ENCODE measurements at places on chromosomes 16 and 17.

DNA sequence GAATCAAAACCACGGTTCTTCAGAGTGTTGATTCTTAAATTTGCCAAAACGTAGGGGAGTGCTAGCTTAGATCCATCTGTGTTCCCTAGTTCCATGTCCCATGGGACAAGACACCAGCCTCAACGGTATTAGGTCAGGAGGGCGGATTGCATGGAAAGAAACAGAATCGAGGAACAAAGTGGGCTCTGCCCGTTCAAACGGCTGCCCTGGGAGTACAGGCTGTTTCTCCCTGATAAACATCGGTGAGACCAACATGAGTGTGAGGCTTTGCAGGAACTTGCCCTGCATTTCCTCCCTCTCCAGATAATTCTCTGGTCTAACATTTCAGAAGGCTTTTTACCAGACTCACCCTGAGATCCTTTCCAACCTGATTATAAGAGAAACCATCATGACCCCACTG is 82.2 kb downstream of the MRM3 start:
- DNase-seq: no peak

DNA sequence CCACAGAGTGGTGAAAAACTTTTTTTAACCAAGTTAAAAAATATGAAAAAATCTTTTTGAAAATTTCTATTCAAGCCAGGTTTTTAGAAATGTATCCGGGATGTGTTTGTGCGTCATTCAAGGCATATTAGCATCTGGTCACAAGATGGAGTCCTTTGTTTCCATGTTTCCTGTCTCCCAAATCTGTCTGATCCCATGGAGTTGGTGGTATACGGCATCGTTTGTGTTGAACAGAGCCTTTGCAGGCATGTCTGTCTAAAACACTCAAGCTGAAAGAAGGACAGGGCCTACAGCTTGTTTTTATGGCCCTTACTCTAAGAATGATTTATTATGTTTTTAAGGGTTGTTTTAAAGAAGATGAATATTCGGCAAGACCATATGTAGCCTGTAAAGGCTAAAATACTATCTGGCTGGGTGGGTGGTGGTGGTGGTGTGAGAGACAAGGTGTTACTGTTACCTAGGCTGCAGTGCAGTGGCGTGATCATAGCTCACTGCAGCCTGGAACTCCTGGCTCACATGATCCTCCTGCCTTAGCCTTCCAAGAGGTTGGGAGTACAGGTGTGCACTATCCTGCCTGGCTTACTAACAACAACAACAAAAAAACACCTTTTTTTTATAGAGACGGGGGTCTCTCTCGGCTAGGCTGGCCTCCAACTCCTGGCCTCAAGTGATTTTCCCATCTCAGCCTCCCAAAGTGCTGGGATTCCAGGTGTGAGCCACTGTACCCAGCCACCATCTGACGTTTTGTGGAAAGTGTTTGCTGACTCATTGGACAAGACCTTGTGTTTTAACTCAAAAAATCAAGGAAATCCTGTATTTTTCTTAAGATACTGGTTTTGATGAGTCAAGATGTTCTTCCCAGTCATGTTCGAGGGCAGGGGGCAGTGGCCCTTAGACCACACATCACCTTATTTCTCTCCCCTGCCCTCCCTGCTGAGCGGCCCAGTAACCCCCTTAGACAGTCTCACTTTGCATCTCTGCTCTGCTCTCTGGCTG is 52.2 kb downstream of the NDE1 start:
- DNase-seq: no peak

DNA sequence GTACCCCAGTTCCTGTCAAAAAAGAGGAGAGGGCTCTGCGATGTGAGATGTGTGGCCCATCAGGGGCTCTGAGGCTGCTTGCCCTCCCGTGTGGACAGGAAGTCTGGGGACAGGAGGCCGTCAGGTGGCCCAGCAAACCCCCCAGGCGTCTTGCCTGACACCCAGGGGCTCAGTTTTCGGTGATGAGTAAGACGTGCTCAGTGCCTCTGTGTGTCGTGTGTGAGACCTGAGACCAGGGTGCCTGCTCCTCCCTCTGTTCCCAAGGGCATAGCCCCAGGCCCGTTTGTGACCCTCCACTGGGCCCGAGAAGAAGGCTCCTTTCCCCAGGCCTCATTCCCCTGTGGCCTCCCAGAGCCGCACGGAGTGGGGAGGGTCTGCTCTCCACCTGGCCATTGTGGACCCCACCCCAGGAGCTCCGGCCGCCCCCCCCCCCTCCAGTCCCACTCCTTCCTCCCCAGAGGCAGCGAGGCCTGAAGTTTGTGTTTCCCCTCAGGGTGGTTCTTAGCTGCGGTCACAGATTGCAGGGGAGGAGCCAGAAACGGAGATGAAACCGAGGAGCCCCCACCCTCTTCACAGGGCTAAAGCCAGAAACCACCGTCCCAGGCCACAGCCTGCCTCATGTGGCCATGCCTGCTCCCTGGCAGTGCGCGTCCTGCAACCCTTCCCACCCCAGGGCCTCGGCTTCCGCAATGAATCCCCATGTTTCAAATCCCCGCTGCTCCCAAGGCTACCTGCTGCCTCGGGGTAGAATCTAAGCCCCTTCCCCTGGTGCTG is 4.9 kb upstream of the ACTG1 start:
- no peak for DNase-seq

DNA sequence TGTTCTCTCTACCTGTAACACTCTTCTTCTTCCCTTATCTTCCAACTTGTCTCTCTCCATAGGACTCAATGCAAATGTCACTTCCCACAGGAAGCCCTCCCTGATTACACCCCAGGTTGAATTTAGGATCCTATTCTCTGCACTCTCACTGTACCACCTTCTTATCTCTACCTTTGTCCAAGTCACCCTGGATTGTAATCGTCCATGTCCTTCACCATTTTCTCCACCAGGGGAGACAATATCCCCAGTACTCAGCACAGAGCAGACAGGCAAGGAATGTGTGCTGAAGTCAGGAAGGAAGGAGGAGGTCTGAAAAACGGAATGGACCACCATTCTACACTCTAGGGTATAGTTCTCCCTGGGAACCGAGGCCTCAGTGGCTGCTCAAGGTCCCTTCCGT is 14.2 kb downstream of the C16orf82 start:
- no peak for DNase-seq

DNA sequence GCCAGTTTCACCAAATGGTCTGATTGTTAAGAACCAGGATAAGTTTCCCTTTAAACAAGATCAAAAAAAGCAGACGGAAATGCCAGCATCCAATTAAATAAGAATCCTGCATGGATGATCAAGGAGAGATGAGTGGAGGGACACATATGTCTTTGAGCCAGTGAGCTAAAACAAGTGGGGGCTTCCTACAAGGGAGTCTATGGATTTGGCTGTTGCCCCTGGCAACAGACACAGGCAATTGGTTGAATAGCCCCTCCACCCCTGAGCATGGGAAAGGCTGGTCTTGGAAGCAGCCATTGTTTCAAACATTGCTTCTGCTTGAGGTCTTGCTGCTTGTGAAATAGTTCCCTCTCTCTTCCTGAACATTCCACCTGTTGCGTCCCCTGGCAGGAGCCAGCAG is 374.7 kb upstream of the ERCC4 start:
- no peak for DNase-seq

All from liver (tissue), 10 donors.